ENCODE measurements at places on chromosomes 1 and 21.

GRCh38 chr1:109925159-109925990 is 14.7 kb downstream of the CSF1 start:
- DNase-seq, result no peak

GRCh38 chr1:47593598-47594285 is 155.9 kb downstream of the FOXD2 start:
- DNase-seq, result no peak

GRCh38 chr1:223776075-223776814 is 63.9 kb downstream of the CAPN2 start:
- no peak for DNase-seq

DNA sequence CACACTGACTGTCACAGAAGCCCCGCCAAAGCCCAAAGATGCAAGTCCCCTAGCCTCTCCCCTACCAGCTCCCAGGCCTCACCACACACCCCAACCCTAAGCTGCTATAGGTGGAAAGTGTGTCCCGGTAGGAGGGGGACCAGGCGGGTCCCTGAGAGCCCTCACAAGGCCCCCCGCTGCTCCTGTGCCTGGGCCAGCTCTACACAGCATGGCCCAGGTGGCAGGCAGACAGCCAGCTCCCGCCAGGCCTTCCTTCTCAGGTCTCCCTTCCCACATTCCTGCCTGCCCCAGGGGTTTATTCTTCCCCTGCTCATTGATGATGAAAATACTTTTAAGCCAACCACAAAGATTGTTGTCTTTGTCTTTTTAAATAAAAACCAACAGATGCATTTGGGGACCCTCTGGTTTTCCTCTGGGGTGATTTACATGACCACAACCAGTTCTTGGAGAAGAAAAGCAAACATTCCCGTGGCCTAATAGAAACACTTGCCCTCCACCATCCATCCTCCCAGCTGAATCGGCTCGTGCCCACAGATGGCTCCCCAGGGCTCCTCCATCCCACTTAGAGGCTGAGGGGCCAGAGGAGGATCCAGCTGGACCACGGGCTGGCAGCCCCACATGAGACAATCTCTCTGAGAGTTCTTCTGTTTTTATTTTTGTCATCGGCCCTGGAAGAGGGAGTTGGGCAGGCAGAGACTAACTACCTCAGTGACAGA is 93.1 kb downstream of the DMRTB1 start:
- no peak for DNase-seq

GRCh38 chr1:162755306-162755705 is 35.2 kb upstream of the HSD17B7 start:
- no peak for DNase-seq

DNA sequence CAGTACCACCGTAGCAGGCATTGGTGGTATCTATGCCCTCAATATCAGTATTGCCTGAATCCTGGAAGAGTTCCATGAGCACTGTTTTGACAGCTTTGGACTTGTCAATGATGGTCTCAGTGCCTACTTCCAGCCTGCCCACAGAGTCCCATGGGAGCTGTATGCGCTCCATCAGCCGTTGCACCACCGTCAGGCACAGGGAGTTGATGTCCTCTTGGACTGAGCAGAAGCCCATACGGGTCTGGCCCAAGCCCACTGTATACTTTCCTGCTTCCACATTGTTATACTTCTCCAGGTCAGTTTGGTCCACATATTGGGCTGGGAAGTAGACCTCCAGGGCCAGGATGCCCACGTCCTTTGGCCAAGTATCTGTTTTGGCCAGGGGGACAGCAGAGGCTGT is 4.5 kb downstream of the HMGCS2 start:
- no peak for DNase-seq

DNA sequence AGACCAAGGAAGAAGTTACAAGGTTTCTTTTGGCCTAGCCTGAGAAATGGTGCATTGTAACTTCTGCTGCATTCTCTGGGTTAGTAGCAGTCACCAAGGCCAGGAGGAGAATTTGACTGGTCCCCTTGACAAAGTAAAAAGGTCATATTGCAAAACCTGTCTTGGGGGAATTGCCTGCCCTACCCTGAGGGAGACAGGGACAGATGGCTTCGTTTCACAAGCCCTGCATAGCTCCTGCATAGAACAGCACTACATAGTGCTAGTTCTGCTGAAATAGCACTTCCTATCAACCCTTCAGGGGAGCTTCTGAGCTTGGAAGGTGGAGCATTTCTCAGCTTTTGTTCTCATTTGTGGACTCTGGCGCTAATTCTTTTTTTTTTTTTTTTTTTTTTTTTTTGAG is 20.4 kb upstream of the AK2 start:
- DNase-seq, result no peak

DNA sequence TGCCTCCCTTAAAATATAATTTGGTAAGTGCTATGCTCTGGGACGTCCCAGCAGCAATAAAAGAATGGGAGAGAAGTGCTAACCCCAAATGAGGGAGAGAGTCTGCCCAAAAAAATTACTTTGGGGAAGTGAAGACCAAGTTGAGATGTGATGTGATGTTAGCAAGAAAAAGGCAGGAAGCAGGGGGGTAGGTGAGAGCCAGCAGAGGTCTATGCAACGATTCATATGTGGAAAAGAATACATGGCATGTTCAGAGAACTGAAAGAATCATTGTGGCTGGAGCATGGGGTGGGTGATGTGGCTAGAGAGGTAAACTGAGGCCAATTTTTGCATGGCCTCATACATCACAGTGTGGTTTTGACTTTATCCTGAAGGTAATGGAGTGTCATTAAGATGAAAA is 5.6 kb upstream of the CTPS1 start:
- DNase-seq, result no peak

GRCh38 chr1:15088281-15088971 is 65.1 kb upstream of the TMEM51 start:
- DNase-seq, result no peak

- no peak for DNase-seq
These were observed 56.8 kb downstream of the CSMD2 start for GRCh38 chr1:34108269-34108668.

DNA sequence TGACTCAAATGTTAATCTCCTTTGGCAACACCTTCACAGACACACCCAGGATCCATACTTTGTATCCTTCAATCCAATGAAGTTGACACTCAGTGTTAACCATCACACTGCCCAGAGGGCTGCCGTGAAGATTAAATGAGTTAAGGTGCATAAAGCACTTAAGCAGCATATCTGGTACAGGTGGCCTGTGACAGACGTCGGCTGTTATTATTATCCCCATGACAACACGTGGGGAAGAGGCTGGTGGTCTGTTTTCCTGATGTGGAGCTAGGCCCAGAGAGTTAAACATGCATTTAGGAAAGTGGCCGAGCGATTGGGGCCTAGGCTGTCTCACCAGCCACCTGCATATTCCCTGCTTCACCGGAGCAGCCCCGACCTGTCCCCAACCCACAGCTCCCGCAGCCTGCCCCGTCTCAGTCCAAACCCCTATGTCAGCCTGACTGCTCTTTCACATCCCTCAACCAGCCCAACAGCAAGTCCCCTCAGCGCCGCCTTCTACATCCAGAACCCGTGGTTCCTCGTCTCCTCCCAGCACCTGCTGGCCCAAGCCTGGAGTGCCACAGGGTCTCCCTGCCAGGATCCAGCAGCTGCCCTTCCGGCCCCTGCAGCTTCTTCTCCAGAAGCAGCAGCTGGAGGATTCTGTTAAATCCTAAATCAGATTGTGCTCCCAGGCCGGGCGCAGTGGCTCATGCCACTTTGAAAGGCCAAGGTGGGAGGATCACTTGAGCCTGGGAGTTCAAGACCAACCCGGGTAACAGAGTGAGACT is 77.9 kb downstream of the FBXO2 start:
- DNase-seq, result no peak

- DNase-seq, result no peak
These were observed 181.2 kb upstream of the VAMP3 start for GRCh38 chr1:7589774-7590425.

- DNase-seq, result no peak
These were observed 10.5 kb downstream of the KIF21B start for GRCh38 chr1:201013031-201013485.

DNA sequence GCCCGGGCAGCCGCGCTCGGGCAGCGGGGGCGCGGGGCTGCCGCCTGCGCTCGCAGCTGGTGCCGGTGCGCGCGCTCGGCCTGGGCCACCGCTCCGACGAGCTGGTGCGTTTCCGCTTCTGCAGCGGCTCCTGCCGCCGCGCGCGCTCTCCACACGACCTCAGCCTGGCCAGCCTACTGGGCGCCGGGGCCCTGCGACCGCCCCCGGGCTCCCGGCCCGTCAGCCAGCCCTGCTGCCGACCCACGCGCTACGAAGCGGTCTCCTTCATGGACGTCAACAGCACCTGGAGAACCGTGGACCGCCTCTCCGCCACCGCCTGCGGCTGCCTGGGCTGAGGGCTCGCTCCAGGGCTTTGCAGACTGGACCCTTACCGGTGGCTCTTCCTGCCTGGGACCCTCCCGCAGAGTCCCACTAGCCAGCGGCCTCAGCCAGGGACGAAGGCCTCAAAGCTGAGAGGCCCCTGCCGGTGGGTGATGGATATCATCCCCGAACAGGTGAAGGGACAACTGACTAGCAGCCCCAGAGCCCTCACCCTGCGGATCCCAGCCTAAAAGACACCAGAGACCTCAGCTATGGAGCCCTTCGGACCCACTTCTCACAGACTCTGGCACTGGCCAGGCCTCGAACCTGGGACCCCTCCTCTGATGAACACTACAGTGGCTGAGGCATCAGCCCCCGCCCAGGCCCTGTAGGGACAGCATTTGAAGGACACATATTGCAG is 3.0 kb downstream of the ARTN start:
- DNase-seq, result no peak

- DNase-seq, result no peak
These were observed 35.5 kb downstream of the COQ8A start for GRCh38 chr1:226975259-226976250.

GRCh38 chr1:51190961-51191360 is 45.1 kb upstream of the RNF11 start:
- DNase-seq, result no peak

GRCh38 chr1:21117597-21118001 is 59.1 kb downstream of the EIF4G3 start:
- DNase-seq, result no peak

DNA sequence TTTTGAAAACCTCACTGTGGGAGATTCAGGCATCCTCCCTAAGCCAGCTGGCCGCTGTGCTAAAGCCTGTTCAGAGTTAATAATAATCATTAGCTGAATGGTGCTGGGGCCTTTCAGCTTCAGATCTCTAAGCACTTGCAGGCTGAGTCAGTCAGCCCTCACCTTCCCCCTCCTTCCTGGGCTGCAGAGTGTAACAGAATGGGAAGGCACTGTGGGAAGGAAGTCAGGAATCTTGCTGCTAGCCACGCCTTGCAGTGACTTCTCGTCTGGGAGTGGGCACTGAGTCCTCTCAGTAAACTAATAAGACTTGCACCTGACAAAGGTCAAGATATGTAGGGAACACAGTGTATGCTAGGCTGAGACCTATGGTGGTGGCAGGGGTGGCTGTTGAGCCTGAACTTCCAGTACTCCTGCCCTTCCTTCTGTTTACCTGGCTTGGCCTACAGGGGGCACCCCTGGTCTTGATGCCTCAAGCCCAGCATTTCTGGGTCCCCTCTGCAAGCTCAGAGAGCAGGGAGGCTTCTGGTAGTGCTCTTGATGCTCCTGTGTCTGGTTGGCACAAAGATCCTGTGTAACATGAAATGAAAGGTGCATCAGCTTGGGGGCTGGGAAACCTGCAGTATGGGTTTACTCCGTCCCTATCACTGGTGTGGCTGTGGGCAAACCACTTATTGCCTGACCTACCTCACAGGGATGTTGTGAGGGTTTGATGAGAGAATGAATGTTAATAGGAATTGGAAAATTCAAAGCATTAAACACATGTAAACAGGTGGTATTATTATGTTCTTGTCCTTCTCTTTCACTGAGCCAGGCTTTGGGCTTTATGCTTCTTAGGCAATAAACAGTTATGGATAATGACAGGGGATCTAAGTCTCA is 6.0 kb downstream of the CYB561D1 start:
- peak; percentile 46 for DNase-seq

DNA sequence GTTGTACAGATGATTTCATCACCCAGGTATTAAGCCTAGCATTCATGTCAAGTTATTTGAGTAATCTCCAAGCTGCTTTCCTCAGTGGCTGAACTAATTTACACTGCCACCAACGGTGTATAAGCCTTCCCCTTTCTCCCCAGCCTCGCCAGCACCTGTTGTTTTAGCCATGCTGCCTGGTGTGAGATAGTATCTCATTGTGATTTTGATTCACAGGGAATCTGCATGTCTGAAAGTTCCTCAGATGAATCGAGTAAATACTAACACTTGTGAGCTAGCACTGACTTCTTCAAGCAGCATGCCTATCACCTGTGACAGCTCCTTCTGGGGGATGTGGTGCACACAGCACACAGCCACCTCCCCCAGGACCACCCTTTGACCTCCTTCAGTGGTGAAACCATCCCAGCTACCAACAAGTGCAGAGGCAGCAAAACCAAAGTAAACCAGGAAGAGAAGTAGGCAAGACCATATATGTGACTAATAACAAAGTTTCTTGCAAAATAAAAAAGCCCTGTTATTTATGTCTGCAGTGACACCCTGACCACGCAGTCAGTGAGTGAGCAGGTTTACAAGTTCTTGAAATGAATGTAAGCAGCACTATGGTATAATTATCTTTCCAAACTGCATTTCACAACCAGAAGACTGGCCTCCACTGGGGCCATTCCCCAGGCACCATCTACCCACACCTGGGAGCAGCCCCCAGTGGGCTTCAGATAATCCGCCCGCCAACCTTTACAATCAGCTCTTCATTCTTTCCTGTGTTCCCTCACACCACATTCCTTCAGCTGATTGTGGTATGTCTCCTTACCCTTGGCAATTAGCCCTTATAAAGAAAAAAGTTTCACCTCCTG is 173.8 kb downstream of the ETS2 start:
- no peak for DNase-seq
